Right hindlimb (tissue), 1 donor: ENCODE measurements at places on chromosomes 6 and 20.

GRCh38 chr20:51811042-51811355, 8.7 kb upstream of the SALL4 start:
- DNase-seq, result no peak

DNA sequence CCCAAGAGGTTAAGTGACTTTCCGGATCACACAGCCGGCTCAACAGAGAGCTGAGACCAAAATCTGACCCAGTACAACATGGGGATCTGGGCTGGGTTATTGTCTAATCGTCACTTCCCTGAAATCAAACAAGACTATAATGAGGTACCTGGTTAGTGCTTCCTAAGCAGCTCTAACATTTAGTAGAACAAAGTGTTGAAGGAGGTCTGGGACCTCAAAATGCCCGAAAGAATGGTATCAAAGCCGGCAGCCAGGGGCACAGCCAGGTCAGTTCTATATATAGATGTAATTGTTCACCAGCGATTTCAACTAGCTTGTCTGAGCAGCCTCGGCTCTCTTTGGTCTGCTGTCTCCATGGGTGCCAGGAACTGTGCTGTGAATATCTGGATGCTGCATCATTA, 245.5 kb upstream of the ECI2 start:
- no peak for DNase-seq

GRCh38 chr20:51284871-51285270, 257.6 kb downstream of the NFATC2 start:
- DNase-seq, result no peak

DNA sequence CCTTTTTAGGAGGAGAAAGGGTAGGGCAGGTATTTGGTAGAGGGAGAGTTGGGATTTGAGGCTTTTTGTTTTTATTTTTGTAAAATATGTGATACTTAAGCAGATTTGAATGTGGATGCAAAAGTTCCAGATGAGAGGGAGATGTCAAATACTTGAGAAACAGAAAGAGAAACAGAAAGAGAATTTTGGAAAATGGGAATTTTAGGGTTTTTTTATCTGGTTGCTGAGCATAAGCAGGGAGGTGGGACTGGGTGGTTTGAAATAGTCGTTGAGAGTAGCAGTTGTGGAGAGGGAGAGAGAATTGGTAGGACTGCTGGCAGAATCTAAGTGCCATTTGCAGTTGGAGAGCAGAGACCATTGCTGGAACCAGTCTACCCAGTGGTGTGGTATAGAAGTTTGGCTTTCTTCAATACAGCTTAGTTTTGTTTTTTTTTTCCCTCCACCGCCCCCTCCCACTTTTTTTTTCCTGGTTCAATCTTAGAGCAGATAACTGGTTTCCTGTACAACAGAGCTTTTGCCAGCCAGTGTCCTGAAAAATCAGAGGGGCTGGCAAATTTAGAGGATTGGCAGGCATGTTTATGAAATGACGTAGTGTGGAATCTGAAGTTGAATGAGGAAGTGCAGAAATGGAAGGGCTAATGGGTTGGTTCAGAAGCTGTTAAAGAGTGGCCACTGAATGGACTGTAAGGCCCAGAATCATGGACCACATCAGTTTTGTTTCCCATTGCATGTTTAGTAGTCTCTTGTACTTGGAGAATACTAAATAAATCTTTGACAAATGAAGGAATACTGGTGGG, 68.7 kb downstream of the ATRN start:
- no peak for DNase-seq

GRCh38 chr6:347232-347631, 44.3 kb upstream of the IRF4 start:
- no peak for DNase-seq

DNA sequence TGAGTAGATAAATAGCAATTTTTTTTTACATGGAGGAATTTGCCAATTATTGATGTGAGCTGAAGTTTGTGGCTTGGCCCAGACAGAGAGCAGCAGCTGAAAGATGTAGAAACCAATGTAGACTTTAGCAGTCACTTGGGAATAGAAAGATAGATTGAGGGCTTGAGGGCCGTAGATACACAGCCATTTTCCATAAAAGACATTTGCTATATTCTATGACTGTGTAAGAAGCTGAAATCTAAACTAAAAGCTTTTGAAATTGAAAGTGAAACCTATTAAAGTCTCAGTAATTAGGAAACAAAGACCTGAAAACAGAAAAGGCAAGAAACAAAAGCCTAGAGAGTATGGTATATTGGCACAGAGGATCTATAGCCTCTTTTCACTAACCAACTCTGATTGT, 332.7 kb downstream of the CENPW start:
- DNase-seq, result no peak

- DNase-seq, result no peak
Measured at GRCh38 chr6:13462458-13463327, 24.7 kb downstream of the GFOD1 start.

DNA sequence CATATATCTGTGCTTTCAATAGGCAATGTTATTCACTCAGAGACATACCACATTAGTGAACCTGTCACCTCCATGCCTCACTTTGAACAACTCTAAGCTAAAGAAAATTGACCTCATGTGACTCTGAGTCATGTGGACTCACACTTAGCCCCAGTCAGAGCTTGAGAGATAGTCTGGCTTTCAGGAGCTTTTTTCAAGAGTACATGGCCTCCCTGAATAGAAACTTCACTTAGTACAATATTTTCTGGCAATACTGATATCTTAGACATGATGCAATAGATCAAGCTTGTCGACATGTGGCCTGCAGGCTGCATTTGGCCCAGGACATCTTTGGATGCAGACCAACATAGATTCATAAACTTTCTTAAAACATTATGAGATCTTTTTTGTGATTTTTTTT, 8.5 kb downstream of the SPTLC3 start:
- no peak for DNase-seq
